ENCODE measurements at places on chromosomes 4 and X. TPM values are rescaled to one million over a fixed set of nuclear protein-coding genes. Genes with fewer than 3 reads are reported as not detected.

BTC gene
- 0.07 TPM for total RNA-seq

MAGED4 gene
- total RNA-seq: 79.1 TPM

PLP1 gene
- total RNA-seq: 88.3 TPM

MAGEC3 gene
- total RNA-seq: not detected

TRAPPC2 gene
- total RNA-seq: 14.6 TPM

GATA1 gene
- total RNA-seq: not detected

KCND1 gene
- total RNA-seq: 5.7 TPM

GAGE12H gene
- not detected for total RNA-seq

HTR2C gene
- total RNA-seq: 1.3 TPM

POLN gene
- 1.5 TPM for total RNA-seq

FMR1 gene
- 44.6 TPM for total RNA-seq

FAM149A gene
- 6.6 TPM for total RNA-seq

SLC30A9 gene
- total RNA-seq: 71.3 TPM

Data from H9 (cell line).